ENCODE measurements at places on chromosomes 11 and 22.

GRCh38 chr11:2461253-2461955, 16.6 kb downstream of the KCNQ1 start:
- DNase-seq = no peak

DNA sequence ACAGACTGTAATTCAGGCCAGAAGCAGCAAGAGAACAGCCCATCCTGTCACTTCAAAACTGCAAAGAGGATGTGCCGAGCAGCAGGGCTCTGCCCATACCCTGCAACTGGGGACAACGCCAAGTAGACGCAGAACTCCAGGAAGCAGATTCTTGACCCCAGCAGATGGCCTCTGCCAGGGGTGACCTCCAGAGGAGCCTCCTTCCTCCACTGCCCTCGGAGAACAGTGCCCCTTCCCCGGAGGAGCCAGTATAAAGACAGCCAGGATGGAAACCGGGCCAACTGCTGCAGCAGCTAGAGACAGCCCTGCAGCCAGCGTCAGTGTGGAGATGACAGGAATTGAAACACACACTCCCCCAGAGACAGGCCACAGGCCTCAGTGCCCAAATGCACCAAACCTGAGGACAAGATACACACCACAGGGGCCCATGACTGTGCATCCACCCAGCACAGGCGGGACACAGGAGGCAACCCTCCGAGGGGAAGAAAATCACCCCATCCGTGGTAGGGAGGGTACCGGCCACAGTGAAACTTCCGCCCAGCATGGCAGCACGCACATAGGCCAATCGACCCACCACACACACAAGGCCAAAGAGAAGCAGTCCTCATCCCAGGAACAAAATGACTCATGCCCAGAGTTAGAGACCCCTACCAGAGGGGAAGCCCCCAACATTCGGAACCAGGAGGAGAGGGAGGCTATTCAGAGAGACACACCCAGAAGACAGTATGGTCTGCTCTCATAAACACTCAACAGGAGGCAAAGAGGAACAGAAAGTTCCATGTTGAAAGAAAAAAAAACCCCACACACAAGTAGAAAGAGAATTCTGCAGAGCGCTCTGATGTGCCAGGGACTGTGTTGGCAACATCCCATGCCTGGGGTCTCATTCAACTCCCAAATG, 5.6 kb downstream of the AHNAK start:
- no peak for DNase-seq

GRCh38 chr11:87020764-87021365, 16.9 kb upstream of the TMEM135 start:
- DNase-seq = no peak

GRCh38 chr11:74466916-74467885, at the start of gene KCNE3:
KCNE3 (minus strand) TSS chr11:74467549; CDS start chr11:74457563, 9,986 bp downstream.
- no peak for DNase-seq

- no peak for DNase-seq
Observed at GRCh38 chr22:17303840-17304779, 65.2 kb upstream of the CECR2 start.

DNA sequence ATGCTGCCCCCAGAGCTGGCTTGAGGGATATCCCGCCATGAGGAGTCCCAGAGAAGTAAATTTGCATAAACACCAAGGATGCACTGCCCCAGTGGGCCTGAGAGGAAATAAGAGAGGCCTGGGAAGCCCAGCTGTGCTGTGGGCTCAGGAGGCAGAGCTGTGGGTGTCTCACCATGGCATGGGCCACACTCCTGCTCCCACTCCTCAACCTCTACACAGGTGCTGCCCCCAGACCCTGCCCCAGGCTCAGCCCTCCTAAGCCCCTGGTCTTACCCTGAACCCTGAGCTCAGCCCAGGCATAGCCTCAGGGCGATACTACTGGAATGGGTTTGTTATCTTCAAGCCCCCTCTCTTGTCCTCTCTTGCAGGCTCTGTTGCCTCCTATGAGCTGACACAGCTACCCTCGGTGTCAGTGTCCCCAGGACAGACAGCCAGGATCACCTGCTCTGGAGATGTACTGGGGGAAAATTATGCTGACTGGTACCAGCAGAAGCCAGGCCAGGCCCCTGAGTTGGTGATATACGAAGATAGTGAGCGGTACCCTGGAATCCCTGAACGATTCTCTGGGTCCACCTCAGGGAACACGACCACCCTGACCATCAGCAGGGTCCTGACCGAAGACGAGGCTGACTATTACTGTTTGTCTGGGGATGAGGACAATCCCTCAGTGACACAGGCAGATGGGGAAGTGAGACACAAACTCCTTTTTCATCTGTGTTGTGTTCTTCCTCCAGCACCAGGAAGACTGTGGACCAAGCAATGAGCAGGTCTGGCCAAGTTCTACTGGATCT, 59.9 kb downstream of the GGTLC2 start:
- no peak for DNase-seq

DNA sequence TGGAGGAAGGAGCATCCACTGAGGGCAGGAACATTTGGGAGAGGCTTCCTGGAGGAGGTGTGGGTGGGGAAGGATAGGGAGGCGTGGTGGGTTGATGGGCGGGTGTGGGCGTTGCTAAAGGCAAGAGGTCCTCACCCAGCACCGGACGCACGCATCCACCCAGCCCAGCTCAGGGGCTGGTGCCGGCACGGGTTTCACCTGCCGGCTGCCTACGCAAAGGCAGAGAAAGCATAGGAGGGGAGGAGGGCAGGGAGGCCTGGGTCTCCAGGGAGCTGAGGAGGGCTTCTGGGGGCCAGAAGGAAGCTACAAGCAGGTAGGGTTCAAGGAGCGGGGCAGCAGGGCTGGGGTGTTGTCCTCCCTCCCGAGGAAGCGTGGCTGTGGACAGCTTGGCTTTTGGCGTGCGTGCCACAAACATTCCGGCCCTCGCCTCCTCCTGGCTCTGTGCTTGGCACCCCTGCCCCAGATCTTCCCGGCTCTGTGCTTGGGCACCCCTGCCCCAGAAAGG, 7.8 kb downstream of the SSH3 start:
- no peak for DNase-seq

DNA sequence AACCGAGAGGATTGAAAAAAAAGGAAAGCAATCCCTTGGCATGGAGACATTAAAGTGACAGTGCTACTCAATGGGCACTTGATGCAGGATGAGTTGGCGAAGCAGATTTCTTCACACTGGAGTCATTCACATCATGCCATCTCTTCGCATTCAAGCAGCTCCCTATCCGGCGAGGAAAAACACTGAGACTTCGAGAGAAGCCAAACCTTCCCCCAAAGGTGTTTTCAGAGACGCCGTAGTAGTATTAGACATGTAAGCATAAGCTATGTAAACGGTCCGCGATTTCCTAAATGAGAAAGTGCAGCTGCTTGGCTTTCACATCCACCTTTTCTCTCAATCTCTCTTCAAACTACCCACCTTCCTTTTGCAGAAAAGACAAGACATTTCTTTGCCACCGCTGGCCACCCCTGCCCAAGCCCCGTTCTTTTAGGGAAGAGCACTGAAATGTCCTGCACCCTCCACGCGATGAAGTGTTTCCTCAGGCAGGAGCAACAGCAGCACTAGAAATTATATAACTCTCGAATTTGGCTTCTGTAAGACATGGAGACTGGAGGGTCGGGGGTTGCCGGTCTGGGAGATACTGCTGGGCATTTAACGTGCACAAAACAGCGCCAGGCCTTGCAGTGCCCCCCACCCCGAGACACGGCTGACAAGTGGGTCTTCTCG, at the start of gene DLG2:
DLG2 (minus strand) TSS at position 13 of the 666 bp plus-strand sequence.
- no peak for DNase-seq

DNA sequence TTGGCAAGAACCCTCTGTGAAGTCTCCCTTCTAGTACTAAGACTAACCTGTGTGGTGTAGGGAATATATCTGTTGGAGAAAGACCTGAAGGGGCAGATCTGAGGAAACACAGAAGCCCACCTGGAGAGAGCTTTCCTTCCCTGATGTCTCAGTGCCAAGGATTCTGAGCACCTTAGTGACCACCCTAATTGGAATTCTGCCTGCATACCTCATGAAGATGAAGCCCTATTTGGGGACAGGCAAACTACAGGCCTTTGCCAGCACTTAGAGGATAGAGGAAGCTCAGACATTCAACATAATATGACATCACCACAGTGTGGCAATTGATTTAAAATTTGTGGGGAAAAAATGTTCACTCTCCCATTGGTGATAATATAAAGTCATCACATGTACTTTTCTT, 766.2 kb upstream of the KIRREL3 start:
- no peak for DNase-seq

- no peak for DNase-seq
Observed at GRCh38 chr11:102204174-102204573, 93.9 kb downstream of the YAP1 start.
